EH (cell line): ENCODE measurements at places on chromosomes 1 and 21.

GRCh38 chr1:114458237-114458777 lies 52.7 kb downstream of the TRIM33 start:
- peak; percentile 81 for DNase-seq

DNA sequence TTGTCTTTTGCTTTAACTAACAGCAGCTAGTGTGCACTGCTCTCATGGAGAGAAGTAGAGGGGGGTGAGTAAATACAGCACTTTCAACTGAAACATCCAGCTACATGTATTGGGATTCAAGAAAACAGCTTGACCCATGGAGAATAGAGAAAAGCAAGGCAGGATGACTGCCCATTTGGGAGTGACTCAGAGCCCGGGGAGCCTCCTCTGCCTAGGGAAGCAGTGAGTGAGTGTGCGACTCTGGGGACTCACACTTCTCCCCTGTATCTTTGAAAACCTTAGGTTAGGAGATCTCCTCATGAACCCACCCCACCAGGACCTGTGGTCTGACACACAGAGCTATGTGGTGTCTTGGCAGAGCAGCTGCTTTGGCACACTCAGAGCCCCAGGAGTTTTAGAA lies 82.0 kb upstream of the PTGFR start:
- DNase-seq, result peak; percentile 20

DNA sequence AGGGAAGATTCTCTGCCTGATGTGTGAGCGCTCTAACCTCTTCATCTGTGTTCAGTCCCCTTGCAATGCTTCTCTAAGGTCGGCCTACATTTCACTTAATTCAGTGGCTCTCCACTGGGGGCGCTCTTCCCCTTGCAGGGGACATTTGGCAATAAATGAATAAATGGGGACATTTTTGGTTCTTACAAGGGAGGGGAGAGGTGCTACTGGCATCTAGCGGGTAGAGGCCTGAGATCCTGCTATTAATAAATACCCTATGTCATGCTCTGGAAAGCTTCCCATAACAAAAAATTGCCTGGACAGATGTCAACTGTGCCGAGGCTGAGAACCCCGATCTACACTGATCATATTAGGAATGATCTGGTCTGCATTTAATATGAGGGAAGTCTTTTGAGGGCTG lies 25.9 kb upstream of the DNAJC11 start:
- DNase-seq, result peak; percentile 62

- DNase-seq, result peak; percentile 77
These were observed 10.4 kb downstream of the LGALS8 start for GRCh38 chr1:236534151-236534651.

GRCh38 chr1:33220676-33221384 lies 35.5 kb upstream of the ZNF362 start:
- no peak for DNase-seq

GRCh38 chr1:35931446-35932157 lies 697 bp downstream of the AGO3 start:
- peak; percentile 14 for DNase-seq

DNA sequence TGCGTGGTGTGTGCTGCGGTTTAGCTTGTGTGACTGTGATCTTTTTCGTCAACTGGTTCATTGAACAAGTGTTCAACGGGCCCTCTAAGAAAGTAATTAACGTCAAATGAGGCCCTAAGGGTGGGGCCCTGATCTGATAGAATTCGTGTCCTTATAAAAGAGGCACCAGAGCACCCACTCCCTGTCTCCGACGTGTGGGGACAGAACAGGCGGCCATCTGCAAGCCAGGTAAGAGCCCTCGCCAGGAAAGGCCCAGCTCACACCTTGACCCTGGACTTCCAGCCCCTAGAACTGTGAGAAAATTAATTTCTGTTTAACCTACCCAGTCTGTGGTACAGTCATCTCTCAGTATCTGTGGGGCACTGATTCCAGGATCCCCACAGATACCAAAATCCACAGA lies 20.4 kb upstream of the SAMD11 start:
- no peak for DNase-seq

DNA sequence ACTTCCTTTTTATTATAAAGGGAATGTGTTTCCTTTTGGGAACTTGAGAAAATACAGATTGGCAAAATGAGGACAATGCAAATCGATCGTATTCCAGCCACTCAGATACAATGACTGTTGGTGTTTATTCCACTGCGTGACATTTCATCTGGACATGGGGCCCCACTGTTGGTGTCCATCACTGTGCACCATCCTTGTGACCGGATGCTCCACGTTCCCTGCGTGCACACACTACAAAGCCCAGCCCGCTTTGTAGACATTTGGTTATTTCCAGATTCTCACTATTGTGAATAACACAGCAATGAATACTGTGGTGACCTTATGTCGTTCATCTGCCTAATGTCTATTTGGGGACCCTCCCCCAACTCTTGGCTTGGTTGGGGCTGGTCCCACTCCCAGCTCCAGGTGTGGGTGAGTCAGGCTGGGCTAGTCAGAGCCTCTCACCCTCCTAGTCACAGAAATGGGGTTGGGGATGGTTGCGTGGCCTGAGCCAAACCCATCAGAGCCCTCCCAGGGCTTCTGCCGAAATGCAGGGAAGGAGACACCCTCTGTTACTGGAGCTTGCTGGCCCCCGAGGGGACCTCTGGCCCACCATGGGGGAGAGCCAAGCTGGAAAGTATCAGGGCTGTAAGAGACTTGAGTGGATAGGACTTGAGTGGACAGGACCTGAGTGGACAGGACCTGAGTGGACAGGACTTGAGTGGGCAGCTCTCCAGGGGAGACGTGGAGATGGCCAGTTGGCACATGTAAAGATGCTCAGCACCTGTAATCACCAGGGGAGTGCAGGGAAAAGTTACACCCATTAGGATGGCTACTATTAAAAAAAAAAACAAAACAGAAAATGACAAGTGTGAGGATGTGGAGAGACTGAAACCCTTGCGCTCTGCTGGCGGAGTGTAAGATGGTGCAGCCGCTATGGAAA lies 57.1 kb upstream of the ADARB1 start:
- no peak for DNase-seq

- peak; percentile 62 for DNase-seq
These were observed 68.1 kb downstream of the RPS6KA1 start for GRCh38 chr1:26597629-26598039.

GRCh38 chr21:15183813-15184257 lies 119.0 kb upstream of the NRIP1 start:
- no peak for DNase-seq

DNA sequence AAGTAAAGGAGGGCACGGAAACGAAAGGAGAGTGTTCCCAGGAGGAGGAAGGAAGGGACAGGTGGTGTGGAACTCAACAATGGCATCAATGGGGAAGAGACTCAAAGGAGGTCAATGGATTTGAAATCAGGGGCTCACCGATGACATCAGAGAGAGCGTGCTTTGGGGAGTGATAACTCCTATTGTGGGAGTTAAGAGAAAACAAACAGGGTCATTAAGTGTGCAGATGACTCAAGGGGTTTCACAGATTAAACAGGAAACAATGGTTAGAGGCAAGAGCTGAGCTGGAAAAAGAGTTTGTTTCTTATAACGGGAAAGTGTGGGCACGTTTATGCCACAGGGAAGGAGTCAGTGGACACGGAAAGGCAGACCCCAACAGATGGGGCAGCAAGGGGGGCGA lies 629.1 kb downstream of the SMYD3 start:
- DNase-seq, result no peak

DNA sequence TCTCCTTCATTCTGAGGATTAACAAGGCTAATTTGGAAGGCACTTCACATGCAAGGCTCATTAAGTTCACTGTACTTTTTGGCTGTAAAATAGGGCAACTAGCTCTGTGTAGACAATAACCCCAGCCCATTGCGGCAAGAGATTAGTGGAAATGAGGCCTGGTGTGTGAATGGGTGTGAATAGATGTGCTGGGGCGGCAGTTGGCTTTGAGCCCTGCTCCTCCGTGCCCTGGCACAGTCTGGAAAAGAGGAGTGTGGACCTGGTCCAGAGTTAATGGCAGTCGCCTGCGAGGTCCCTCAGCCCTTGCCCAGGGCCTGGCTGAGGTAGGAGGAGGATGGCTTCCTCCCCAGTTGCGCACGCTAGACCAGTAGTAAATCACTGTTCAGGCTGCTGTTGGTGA lies 4.8 kb downstream of the KISS1 start:
- DNase-seq, result no peak
